ENCODE measurements at places on chromosomes 11 and 22.

GRCh38 chr22:20859615-20860014, 808 bp downstream of the SNAP29 start:
- no peak for DNase-seq

DNA sequence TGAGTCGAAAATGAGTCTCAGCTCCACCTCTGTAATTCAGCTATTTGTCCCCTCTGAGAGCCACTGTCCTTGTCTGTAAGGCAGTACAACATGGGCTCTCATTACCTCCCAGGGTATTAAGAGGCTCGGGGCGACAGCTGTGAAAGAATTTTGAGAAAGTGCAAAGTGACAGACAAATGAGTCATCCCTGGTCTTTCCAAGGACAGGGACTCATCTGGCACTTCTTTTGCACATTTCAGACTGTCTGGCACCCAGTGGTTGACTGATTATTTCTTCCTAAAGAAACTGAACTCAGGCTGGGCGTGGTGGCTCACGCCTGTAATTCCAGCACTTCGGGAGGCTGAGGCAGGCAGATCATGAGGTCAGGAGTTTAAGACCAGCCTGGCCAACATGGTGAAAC, 62.1 kb upstream of the ARFGAP3 start:
- DNase-seq, result no peak

- no peak for DNase-seq
These were observed 26.0 kb downstream of the RPUSD4 start for GRCh38 chr11:126185259-126186024.

- no peak for DNase-seq
These were observed 9.3 kb downstream of the CELSR1 start for GRCh38 chr22:46528121-46528610.

DNA sequence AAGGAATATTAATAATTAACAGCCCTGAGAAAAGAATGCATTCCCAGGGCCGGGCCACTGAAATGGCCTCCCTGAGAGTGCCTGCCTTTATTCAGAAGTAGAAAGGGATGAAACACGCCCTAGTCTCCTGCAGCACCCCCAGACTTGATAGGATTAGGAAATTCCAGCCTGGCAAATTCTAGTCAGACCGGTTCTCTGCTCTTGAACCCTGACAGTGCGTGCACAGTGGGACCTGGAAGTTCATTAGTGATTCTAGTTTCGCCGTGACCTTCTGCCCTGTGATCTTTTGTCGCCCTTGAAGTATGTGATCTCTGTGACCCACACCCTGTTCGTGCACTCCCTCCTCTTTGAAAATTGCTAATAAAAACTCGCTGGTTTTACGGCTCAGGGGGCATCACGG, 2.1 kb upstream of the GSTP1 start:
- DNase-seq, result no peak

DNA sequence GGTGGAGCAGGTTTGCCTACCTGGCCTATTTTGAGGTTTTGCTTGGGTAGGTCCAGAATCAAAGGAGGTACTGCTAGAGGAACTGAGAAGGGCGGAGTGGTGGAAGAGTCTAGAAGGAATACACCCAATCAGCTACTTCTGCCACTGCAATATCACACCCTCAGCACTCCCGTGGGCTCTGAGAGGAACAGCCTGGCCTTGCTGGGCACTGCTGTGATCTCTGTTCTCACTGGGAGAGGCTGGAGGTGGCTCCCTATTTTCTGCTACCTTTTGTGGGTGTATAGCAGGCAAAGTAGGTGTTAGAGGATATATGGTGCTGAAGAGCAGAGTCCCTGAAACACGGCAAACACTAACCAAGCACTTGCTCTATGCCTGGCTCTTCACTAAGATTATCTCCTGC, 25.0 kb upstream of the IGSF22 start:
- no peak for DNase-seq

DNA sequence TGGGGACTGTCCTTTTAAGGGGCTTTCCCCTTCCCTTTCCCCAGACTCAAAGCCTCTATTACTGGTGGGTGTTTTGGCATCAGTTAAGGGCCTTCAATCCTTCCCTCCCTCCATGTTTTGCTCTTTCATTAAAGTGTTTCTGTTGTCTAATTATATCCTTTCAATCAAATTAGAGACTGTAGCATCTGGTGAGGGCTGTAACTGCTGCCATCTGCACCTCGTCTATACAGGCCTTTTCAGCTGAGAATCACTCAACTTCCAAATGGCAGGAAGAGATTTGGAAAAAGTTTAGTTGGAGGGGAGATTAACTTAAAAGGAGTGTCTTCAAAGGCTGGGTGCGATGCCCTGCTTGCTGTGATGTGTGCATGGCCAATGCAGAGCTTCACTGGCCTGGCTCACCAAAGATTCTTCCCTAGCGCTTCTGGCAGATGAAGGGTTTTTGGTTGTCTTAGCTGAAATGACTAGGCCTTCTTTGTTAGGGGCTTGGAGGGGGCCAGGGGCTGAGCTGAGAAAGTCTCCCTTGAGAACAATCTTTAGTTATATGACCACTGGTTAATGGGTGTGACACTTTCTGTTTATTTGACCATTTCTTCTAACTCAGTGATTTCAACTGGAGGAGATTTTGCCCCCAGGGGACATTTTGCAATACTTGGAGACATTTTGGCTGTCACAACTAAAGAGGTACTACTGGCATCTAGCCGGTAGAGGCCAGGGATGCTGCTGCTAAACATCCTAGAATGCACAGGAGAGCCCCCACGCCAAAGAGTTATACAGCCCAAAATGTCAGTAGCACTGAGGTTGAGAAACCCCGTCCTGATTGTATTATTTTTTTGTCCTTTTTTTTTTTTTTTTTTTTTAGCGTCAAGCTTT, 7.5 kb downstream of the KREMEN1 start:
- peak; percentile 64 for DNase-seq

- no peak for DNase-seq
These were observed 8.0 kb downstream of the POLD4 start for GRCh38 chr11:67345247-67345919.

DNA sequence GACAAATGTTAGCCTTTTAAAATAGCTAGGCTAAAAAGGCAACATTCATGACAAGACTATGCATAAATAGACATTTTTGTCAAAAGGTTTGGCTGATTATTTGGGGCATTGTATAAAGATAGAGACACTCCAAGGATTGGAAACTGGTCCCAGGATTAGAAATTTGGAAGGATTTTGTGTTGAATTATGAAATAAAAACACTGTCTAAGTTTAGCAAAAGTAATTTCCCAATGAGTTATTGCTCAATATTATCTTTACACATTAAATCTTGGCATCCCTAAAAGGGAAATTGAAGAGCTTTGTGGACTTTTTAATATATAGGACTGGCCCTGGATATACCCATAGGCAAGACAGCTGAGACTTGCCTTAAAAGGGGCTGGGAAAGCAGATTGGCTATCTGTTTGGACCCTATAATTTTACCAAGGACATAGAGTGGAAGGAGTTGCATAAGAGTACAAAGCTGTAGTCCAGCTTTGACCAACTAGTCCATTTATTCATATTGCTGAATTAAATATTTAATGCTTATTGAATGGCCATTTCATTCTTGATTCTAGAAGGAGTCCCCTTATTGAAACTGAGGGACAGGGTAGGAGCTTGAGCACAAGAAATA, 382.7 kb downstream of the METTL15 start:
- DNase-seq, result peak; percentile 55

DNA sequence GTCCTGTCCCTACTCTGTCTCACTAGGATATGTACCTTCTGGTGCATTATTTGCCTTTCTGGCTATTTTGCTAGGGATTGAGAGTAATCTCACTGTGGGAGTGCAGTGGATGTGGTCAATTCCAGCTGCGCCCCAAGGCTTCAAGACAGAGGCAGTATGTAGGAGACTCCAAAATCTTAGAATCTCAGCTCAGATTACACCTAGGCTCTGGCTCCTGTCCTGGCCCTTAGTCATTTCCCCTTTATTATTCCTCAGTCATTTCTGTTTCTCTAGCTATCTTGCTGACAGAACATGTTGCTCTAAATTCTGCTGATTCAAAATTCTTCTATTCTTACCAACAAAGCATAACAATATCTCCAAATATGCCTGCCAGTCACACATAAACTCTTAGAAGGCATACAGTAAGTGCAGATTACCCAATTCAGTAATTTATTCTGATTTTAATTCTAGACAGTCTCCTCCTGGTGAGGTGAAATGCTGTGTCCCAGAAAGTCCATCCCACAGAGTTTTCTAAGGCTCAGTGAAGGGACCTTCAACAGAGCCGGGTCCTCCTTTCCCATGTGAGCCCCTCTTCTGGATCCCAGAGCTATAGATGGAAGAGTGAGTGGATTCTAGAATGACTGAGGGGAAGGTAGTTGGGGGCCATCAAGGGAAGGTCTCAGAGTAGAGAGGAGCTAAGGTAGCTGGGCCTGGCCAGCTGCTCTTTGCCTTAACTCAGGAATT, 24.3 kb upstream of the GLYATL1 start:
- DNase-seq, result no peak

- DNase-seq, result peak; percentile 75
These were observed 67.7 kb downstream of the APOL5 start for GRCh38 chr22:35785181-35785923.

GRCh38 chr11:62499944-62500649, 46.5 kb downstream of the AHNAK start:
- no peak for DNase-seq

GRCh38 chr22:17907748-17908051, 116.7 kb downstream of the MICAL3 start:
- DNase-seq, result no peak

All from fibroblast of gingiva (primary cell).